Lung microvascular endothelial cell (primary cell): ENCODE measurements at places on chromosomes 6 and 20. TPM values are rescaled to one million over a fixed set of nuclear protein-coding genes. Genes with fewer than 3 reads are reported as not detected.

Gene HLA-G
- not detected in 2 replicates for total RNA-seq

DNA sequence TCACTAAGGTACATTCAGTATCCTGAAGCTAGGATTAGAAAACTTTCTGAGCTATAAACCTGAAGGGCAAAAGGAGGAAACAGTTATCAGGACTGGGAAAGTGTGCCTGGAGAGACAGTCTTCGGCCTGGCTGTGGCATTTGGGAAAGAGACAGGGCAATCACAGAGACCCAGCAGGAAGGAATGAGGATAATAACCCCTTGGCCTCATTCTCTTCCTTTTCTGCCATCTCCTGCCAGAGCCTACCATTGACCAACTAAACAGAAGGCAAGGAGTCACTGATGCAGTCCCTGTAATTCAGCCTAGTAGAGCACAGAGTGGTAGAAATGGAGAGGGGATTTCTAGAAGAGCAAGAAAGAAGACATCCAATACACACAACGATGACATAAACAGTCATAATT, 359.4 kb downstream of the HDGFL1 start:
- peak; percentile 5 for DNase-seq

GRCh38 chr6:79188885-79189480, 45.5 kb downstream of the HMGN3 start:
- no peak for DNase-seq

DNA sequence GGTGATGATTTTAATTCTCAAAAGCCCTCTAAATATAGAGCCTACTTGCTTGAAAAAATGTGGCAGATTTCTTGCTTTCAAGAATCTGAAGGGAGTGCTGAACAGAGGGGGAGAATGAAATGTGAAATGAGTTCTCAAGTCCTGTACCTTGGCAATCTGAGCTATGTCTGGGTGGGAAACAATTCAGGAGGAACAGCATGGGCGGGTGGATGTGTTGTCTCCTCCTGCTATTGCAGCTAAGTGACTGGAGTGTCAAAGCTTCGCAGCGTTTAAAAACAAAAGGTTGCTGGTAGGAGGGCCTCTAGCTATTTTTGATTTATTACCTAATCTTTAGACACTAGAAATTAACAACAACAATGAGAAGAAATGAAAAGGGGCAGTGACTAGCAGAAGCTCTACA, 102.5 kb upstream of the ARG1 start:
- no peak for DNase-seq

- no peak for DNase-seq
Observed at GRCh38 chr20:17534077-17534476, 2.9 kb upstream of the BFSP1 start.

GRCh38 chr20:843912-844311, 10.4 kb downstream of the FAM110A start:
- no peak for DNase-seq

GRCh38 chr6:150266963-150267685, 101.7 kb upstream of the IYD start:
- no peak for DNase-seq

DNA sequence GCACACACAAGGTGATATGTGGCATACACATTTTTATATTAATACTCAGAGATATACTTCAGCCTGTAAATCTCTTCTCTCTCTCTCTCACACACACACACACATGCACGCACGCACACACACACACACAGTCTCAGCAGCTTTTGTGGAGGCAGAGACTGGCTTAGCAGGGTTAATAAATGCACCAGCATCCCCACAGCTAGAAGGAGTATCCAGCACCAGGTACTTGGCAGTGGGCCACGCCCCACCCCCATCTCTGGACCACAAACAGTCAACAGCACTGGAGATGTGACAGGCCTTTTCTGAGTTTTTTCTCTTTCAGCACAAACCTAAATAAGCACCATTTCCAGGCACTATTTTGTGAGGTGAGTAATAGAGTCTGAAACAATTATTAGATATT, 47.3 kb upstream of the LRFN2 start:
- no peak for DNase-seq

DNA sequence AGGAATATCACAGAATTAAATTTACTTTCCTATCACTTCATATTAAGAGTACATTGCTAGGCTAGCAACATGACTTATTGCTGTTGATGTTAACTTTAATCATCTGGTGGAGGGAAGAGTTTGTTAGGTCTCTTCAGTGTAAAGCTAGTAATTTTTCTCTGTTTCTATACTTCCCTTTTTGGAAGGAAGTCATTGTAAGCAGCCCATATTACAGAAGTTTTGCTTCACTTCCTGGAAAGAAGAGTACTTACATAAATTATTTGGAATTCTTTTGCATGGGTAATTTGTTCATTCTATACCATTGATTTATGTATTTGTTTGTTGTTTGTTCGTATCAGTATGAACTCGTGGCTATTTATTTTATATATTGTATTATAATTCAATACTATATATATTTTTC, 405.2 kb downstream of the RFPL4B start:
- DNase-seq: no peak

Gene BPI
- total RNA-seq: not detected in 2 replicates

Gene BEND3
- total RNA-seq: 1.3 and 2.6 TPM in 2 replicates

GRCh38 chr6:24833711-24834386, 35.1 kb upstream of the ARMH2 start:
- no peak for DNase-seq

GRCh38 chr6:25447570-25447929, 168.4 kb downstream of the CARMIL1 start:
- no peak for DNase-seq

Gene WFDC2
- not detected in 2 replicates for total RNA-seq

Gene RNF146
- total RNA-seq: 25.7 and 33.9 TPM in 2 replicates

GRCh38 chr6:134956676-134957075, 6.8 kb upstream of the ALDH8A1 start:
- DNase-seq: peak; percentile 5

- DNase-seq: peak; percentile 31
Observed at GRCh38 chr20:5078399-5078958, 41.3 kb downstream of the PCNA start.

DNA sequence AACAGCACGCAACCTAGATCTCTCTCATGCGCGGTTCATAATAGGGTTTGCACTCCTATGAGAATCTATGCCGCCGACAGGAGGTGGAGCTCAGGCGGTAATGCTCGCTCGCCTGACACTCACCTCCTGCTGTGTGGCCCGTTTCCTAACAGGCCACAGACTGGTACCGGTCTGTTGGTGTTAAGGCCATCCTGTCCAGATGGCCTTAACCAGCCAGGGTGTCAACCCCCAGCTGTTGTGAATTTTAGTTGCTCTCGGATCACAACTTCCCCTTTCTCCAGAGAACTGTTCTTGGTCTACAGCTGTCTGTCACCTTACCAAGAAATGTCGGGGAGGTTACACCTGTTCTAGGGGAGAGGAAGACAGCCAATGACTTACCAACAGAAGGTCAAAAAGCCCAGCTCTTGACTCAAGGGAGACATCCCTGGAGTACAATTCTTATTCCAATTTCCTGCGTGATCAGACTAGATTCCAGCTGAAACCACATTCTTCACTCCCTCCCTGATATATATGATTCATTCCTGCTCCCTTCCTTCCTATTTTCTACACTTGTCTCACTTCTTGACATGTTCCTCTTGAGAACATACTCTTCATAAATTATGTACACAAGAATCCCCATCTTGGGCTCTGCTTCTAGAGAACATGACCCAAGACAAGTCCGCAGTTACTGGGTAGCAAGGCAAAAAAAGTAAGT, 23.1 kb upstream of the DNAAF9 start:
- DNase-seq: no peak

- DNase-seq: no peak
Observed at GRCh38 chr6:33206027-33206863, 1.8 kb downstream of the HSD17B8 start.
